ENCODE measurements at places on chromosomes 2 and 18.
A peak's percentile ranks its signal among the peaks of the same experiment; 100 is the strongest.

DNA sequence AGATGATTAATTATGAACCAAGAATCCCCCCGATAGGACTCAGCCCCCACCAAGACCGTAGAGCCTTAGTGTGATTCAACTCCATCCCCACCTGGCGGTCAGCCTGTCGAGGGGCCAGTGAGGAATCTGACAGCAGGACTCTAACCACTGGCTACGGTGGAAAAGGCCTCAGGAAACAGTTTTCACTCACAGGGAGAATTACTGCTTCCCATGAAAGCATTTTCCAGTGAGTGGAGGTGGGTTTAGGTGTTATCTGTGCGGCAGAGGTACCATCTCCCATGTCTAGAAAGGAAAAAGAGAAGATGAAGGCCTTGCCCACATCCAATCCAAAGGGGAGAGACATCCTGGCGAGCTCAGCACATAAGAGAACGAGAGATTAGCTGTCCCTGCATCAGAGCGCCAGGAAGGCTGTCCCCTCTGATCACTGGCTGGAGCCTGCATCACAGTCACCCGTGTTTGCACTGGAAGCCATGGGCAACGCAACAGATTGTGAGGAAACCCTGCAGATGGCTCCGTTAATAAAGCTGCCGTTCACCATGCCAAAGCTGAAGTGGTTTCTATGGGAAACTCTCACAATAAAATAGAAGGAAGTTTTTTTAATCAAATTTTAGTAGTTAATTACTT, 22.3 kb downstream of the COX7A2L start:
- no peak for DNase-seq

GRCh38 chr18:40607542-40608148, 1347.4 kb upstream of the PIK3C3 start:
- DNase-seq: no peak

DNA sequence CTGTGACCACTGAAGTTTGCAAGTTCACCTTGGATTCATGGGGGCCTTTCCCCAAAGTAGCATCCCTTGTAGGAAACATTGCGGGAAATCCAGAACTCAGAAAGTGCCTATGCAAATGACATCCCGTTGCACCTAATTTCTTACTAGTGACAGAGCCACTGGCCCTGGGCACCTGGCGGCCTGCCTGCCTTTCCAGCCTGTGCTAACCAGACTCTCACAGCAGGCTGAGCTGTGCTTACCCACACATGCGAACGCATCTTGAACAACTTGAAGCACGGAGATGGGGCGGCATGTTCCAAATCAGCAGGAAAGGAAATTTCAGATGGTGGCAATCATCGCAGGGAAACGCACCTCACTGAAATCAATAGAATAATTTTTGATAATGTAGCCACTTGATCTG, 405.8 kb downstream of the TMEM182 start:
- DNase-seq: no peak

- no peak for DNase-seq
Observed at GRCh38 chr2:70870790-70871189, 35.2 kb upstream of the CD207 start.

- no peak for DNase-seq
Observed at GRCh38 chr18:34647251-34647650, 62.8 kb upstream of the DTNA start.

GRCh38 chr2:2256011-2256410, 75.1 kb downstream of the MYT1L start:
- DNase-seq: no peak

- DNase-seq: no peak
Observed at GRCh38 chr2:108023776-108024175, 37.5 kb downstream of the SLC5A7 start.

GRCh38 chr2:101159526-101159925, 8.3 kb upstream of the TBC1D8 start:
- no peak for DNase-seq

DNA sequence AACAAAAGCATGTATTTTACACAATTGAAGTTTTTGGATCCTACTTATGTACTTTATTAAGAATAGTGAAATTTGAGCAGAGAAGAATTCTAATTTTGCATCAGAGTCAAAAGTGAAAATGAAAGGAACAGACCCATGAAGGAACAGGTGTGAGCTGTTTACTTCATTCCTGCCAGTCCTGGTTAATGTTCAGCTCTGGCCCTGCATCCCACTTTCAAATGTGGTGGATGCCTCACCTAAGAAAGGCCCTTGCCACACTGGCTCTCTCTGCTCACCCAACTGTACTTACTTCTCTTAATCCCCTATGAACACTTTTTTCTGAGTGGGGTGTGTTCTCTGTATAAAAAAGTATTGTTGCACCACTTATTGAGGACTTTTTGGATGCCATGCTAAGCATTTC, 22.2 kb downstream of the FAM110C start:
- no peak for DNase-seq

DNA sequence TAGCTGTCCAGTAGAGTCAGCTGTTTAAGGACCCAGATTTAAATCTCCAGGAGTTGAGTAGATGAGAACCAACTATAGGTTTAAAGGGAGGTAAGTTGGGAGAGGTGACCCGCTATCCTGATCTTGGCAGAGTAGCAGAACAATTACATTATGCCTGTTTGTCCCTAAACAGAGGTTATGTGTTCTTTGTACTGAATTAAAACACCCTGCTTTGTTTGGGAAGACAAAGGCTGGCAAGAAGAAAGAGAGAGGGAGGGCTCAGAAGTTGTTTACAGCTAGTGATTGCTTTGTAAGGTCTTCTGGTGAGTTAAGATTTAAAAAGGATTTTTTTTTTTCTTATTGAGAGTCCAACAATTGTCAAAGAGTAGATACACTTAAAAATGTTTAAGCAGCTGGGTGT, 37.3 kb downstream of the USP14 start:
- no peak for DNase-seq

DNA sequence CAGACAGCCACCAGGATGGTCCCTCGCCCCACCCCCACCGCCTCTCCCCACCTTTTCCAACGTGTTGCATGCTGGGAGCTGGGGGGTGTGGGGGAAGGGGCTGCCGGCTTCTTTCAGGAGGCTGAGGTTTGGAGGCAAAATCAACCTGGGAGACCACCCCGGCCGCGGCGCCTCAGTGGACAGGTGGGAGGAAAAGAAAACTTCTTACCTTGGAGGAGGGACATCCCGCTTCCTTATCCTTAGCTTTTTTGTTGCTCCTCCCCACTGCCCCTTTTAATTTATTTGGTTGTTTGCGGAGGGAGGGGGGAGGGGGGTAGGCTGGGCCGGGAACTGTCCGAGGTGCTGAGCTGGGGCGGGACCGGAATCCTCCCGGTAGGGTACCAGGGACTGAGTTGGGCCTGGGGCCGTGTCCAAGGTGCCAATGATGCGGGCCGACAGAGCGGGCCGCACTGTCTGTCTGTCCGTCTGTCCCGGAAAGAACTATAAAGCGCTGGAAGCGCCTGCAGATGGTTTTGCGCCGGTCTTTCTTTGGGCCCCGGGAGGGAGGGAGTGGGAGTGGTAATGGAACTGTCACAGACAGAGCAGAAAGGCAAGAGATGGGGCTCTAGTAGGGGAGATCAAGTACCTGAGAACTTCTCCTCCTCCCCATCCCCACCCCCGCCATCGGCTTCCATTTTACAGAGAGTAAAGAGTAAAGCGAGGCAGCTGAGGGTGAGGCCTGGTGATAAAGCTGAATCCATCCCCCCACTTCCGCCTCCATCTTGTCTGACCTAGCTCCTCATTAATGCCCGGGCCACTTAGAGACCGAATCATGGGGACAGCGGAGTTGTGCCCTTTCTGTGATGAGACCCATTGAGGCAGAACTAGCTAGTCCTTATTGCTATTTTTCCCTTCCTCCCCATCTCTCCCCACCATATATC, 2.4 kb downstream of the CDK5R2 start:
- DNase-seq: no peak

- no peak for DNase-seq
Observed at GRCh38 chr18:37516361-37516853, 49.2 kb downstream of the CELF4 start.

DNA sequence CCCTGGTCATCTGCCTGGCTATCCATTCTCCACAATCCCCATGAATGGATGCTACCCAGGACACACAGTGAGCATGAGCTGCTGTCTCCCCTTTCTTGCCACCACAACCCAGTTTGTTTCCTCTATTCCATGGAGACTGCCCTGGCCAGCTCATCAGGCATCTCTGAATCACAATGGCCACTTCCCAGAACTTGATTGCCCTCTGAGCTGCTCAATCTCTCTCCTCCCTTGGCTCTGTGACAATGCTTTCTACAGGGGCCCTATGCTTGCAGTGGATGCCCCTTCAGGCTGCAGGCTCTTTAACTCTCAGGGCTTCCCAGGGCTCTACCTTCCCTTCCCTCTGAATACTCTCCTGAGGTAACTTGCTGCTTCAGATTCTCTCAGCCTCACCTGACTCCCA, 14.4 kb upstream of the SLC4A5 start:
- DNase-seq: peak; percentile 11

DNA sequence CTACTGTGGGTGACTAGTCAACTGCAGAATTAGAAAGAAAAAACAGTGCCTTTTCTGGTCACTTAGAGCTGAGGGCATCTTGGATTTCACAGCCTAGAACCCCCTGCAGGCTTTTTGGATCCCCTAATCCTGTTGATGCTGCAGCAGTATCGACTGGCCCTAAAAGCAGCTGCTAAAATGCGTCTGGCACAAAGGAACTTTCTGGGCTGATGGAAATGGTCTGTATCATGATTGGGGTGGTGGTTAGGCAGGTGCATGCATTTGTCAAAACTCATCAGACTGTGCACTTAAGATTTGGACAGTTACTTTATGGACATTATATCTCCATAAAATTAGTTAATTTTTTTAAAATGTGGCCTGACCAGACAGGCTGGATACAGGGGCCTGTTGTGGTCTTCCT, 149.8 kb downstream of the KLHL29 start:
- DNase-seq: no peak

DNA sequence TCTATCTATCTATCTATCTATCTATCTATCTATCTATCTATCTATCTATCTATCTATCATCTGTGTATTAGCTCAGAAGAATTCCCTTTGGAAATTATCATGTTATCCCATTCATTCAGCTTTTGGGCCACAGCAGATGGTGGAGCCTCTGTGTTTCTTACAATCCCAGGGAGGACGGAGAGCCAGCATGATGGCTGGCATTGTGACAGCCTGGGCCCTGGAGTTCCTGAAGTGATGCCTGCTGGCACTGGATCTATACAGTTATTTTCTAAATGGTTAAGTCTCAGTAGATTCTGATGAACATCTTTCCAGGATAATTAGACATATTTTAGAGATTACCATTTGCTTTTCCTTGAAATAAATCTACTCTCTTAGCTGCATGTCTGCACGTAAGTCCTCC, 385.4 kb upstream of the NXPH2 start:
- DNase-seq: no peak

- peak; percentile 47 for DNase-seq
Observed at GRCh38 chr2:45605116-45605515, 6.0 kb downstream of the SRBD1 start.

DNA sequence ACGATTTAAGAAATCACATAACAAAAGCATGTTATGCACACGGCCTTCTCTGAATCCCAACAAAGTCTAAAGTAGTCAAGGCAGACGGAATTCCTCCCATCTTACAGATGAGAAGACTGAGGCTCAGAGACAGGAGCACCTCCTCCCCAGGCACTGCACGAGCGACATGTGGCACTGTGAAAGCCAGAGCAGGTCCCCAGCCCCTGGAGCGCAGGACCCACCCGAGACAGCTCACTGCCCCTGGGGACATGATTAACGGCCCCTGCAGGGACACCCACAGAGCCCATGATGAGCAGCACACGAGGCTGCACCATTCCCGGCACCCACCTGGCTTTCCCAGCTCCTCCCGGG, 53.6 kb downstream of the EIPR1 start:
- DNase-seq: no peak

DNA sequence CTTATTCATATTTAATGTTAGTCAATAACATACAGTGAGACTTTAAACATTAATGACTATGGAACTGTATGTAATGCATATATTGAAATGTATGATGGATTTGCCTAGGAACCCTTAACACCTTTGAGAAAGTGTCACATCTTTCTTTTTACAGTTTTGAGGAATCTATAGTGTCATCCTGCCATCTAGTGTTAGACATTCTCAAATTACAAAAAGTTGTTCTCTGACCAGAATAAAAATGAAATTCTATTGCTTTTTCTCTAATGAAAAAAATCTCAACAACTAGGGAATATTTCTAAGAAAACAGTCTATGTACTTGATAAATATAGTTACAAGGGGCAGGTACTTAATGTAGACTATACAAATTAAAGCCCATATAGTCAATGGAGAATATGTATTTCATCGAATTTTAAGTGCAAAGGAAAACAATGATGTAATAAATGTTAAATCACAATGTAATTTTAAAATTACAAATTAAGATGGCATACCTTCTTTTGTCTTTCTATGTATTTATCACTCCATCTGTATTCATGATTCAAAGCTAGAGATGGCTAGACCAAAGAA, 5.1 kb upstream of the CALCRL start:
- DNase-seq: peak; percentile 23

GRCh38 chr2:104862058-104862941, 8.4 kb downstream of the POU3F3 start:
- DNase-seq: no peak

- DNase-seq: no peak
Observed at GRCh38 chr18:46497129-46497528, 159.9 kb downstream of the LOXHD1 start.

DNA sequence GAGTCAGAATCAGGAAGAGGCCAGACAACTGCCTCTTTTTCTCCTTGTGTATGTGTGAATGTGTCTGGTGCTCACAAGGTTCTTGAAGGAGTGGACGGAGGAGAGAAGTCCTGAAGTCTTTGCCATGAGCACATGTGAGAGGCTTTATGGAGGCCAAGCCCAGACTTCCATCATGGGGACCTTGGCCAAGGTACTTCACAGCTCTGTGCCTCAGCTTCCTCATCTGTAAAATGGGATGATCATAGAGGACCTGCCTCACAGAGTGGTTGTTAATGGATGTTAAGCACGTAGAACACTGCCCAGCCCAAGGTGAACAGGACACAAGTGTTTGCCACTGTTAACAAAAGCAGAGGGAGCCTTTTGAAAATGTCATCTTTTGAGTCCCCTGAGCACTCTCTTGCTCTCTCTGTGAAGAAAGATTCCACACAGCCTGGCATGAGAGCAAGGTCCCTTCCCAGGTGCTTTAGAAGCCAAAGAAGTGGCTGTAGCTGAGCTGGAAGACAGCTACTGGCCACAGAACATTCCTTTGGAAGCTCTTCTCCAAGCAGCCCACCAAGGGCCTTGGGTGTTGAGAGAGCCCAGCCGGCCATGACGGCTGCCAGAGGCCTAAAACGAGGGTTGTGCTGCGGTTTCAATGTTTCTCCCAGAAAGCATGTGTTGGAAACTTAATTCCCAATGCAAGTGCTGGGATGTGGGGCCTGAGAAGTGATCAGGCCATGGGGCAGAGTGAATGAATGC, 41.8 kb upstream of the ASPRV1 start:
- DNase-seq: no peak

Data from AG10803 (cell line).